ENCODE measurements at places on chromosomes 13 and 19.

GRCh38 chr19:6761053-6761676, 6.1 kb downstream of the SH2D3A start:
- DNase-seq: no peak

- no peak for DNase-seq
These were observed 8.6 kb downstream of the KCTD15 start for GRCh38 chr19:33805313-33805712.

- no peak for DNase-seq
These were observed 134.4 kb upstream of the TSC22D1 start for GRCh38 chr13:44710576-44710975.

DNA sequence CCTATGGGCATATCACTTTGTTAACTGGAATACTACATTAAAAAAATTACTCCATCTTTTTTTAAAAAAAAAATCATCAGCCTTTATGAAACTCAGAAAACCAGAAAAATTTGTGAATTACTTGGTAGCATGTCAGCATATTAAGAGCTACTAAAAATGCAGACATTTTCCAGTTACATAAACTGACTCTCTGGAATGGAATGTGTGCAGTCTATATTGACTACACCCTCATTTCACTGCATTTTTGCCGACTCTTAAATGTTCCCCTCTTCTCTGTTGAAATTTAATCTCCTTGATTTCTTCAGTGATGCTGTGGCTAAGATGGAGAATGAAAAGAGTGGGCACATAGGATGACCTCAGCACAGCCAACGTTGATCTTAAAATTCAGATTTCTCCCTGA, 393.8 kb downstream of the ITGBL1 start:
- DNase-seq: no peak

DNA sequence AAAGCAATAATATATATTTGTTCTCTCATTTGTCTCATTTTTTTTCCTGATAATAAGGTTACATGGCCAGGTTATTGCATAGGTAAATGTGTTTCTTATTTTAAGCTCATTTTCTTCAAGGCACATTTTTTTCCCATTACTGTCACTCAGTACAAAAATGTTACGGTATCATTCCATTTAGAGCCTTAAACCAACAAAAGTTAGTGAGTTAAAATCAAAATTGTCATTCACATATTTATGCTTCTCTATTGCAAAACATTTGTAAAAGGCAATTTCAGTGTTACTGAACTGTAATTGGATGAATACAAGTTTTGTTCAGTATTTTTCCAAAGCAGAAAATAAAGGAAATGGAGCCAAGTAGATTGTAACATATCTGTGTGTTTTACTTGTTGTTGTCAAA, 117.6 kb upstream of the MAB21L1 start:
- no peak for DNase-seq

DNA sequence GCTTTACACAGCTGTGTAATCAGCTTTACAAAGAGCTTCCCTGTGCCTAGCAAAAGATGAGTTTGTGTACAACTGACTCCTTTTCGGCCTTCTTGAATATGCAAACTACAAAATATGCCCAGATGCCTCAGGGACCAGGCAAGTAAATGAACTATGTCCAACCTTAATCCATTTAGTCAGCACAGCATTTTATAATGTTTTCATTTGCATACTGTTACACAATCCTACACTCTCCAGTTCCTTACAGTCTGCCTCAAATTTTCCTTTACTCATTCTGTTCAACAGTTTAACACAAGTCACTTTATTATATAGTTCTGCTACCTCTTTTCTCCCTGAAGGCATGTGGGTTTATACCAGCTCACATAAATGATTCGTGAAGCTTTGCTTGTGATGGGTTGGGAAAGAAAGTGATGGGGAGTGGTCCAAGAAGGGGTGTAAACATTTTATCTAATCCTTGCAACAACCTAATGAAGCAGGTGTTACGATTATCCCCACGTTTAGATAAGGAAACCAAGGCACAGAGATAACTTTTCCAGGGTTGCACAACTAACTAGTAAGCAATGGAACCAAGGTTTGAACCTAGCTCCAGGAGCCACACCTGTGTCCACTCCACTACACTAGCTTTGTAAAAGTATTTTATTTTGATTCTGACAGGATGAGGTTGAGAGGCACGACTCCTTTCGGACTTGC, 3.3 kb upstream of the USP12 start:
- DNase-seq: peak; percentile 71

DNA sequence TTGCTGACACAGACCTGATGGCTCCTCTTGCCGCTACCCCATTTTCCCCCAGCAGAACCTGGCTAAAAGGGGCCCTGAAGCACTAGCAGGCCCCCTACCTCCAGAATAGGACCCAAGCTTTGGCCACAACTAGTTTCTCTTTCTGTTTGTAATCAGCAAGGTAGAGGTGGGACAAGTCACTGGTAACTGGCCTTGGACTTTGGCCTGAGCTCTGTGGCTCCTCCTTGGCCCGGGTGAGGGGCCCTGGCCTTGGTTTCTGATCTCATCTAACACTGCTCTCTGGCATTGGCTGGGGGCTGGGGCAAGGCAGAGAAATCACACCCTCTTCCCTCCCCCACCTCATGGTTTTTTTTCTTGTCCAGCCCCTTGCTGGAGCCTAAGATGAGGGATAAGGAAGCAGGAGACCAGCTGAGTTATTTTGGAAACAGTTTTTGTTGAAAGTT, 2.1 kb downstream of the CALM3 start:
- no peak for DNase-seq

- no peak for DNase-seq
These were observed 3.1 kb downstream of the ATP12A start for GRCh38 chr13:24683351-24683750.

DNA sequence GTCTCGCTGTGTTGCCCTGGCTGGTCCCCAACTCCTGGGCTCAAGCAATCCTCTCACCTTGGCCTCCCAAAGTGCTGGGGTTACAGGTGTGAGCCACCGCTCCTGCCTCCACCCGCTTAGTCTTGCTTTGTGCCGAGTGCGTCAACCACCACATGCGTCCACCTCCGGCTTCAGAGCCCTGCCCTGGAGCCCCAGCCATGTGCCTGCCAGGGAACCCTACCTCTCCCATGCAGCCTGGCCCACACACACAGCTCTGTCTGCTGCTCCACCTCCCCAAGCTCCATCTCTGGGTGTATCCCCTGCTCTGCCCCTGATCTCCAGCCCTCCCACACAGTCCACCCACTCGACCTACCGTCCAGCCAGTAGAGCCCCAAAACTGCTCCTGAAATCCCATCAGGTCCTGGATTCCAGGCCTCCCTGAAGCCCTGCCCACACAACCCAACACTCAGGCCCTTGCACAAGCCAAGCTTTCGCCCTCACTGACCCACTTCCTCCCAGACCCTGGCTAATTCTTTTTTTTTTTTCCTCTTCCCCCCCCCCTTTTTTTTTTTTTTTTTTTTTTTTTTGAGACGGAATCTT, 9.6 kb downstream of the CYP2F1 start:
- no peak for DNase-seq

GRCh38 chr13:91372911-91373310, 25.4 kb downstream of the MIR17HG start:
- no peak for DNase-seq

Measured in AML-193 (cell line).